ENCODE measurements at places on chromosomes 12 and 14.

GRCh38 chr12:62291864-62292760, 31.9 kb downstream of the USP15 start:
- no peak for DNase-seq

DNA sequence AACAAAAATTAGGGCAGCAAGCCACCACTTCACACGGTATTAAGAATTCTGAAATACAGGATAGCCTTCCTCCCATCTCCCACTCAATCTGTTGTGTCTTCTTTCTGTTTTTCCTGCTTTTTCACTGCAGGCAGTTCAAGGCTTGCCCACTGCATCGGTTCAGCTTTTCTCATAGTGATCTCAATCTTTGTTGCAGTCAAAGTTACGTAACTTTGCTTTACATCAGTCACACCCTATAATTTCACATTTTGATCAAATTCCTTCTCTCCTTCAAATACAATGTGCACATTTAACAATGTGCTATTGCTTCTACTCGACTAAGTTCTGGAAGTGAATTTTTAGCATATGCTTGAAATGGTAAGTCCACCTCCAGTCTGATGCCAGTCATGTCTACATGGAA, 217.6 kb downstream of the EFCAB11 start:
- DNase-seq = no peak

DNA sequence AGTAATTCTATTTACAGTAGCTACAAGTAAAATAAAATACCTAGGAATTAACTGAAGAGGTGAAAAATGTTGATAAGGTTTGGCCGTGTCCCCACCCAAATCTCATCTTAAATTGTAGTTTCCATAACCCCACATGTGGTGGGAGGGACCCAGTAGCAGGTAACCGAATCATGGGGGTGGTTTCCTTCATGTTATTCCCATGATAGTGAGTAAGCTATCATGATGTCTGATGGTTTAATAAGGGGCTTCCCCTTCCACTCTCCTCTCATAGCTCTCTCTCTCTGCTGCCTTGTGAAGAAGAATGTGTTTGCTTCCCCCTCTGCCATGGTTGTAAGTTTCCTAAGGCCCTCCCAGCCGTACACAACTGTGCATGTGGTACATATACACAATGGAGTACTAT, 1170.7 kb downstream of the BCL11B start:
- DNase-seq = no peak

DNA sequence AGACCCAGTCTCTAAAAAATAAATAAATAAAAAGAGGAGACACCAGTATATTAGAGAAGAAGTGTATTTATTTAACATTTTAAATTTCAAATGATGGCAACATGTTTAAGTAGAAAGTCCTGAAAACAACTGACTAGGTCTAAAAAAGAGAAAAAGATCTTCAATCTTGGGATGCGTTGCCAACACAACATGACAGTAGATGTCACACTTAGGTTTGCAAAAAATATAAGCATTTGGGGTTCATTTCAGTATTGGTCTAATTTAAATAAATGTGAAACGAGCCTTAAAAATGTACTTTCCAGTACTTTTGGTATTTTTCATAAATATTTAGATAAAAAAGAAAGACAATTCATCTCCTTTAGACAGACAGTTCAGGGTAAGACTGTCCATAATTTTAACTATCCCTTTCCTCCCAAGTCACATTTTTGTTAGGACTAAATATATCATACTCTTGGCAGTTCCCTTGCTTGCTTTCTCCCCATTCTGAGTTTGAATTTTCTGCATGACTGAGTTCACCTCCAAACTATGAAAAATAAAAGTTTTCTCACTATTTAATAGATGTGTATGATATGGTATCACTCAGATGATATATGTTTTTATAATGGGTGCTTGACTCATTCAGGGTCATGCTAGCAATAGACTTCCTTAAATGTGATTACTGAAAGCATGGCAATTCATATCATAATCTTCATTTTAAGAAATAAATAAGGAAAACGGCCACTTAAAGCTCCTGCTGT, 4.3 kb downstream of the C14orf93 start:
- DNase-seq = no peak

DNA sequence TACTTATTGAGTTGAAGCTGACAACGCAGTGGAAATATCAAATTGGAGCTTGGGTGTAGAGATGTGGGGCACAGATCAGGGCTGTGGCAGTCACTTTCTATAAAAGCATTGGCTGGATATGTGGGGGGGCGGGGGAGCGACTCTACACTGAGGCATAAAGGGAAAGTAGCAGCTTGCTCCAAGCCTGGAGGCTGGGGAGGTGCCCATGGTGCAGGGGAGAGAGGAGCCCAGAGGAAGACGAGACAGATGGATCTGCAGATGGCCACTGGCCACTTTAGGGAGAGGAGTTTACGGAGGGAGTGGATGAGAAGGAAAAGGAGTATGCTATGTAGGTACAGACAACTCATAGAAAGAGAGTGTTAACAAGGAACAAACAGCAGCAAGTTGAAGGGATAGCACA, 13.5 kb upstream of the NGB start:
- DNase-seq = no peak

DNA sequence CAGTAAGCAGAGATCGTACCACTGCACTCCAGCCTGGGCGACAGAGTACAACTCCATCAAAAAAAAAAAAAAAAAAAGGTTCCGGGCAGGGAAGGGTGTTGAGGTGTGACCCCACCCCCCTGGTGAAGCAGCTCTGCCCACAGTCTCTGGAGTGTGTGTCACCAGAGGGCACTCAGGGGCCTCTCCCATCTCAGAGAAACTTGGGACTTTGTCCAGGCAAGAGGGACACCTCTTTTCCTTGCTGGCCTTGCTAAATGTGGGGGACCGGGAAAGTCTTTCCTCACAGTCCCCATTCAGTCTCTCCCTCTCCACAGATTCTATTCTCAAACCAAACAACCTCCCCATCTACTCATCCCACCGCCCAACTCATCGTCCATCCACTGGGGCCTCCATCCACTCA, 43.6 kb downstream of the RFLNA start:
- DNase-seq = no peak

- no peak for DNase-seq
Observed at GRCh38 chr12:1147821-1148220, 156.8 kb downstream of the ERC1 start.

DNA sequence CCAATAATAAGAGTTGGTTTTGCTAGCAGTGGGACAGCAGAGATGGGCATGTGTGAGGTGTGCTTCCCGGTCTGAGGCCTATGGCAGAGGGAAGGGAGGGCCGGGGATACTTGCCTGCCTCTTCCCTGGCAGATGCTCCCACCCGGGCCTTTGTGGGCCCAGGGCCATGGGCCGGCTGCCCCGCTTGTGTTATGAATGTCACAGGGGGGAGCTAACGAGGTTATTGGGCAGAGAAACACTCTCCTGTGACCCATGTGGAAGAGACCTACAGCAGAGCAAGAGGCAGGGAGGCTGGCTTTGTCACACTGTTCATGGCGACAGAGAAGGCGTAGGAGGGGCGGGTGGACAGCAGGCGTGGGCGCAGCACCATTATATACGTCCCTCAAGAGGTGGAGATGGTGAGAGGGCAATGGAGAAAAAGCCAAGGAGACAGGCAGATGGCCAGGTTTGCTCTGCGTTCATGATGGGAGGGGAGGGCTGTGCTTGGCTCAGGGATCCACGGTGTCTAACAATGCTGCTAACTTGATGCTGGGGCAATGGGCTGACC, 13.3 kb downstream of the CCND2 start:
- no peak for DNase-seq

DNA sequence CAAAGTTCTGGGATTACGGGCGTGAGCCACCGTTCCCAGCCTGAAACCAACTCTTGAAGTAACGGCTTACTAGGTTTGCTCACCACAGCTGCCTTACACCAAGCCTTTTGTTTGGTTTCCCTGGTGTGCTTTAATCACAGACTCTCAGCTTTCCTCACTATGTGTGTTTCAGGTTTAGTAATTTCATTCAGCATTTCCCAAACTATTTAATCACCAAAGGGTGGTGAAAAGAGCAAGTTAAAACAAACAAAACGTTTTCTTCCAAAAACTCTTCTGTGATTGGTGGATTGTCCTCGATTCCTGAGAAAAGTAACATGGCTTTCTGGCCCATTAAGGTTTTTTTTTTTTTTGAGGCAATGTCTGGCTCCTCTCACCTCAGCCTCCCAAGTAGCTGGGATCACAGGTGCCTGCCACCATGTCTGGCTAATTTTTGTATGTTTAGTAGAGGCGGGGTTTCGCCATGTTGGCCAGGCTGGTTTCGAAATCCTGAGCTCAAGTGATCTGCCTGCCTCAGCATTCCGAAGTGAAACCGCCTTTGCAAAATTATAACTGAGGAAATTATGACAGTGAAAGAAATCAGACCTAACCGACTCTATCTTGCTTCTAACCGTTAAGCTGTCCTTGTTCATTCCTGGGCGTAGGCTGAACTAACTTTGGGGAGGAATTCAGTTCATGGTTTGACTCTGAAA, 1.5 kb upstream of the ZFYVE26 start:
- DNase-seq = no peak

- no peak for DNase-seq
Observed at GRCh38 chr14:23657959-23658470, 21.9 kb downstream of the DHRS2 start.

GRCh38 chr12:51335931-51336330, 10.5 kb downstream of the CELA1 start:
- no peak for DNase-seq

GRCh38 chr14:63174760-63175191, 29.5 kb upstream of the RHOJ start:
- DNase-seq = no peak

DNA sequence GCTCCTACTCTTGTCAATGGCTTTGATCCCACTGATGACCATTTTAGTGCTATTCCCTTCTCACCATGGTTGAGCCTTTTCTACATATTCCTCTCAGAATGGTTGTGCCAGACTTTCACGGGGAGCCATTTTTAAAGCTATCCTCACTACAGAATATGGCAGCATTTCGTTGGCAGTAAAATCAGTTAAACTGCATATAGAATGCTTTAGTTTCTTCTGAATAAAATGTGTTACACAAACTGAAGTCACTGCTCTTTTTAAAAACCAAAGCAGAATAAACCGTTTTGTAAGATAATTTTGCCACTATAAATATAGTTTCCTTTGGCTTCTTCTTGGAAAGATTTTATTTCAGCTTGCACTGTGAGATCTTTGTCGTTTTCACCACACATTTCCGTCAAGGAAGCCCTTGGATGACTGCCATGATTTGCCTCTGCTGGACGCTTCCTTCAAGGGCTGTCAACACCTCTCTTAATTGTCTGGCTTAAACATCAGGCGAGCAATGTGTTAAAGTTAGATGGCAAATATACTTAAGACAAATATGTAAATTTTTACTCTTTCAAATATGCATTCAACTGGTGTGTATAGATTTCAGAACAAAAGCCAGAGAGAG, 624.2 kb downstream of the DIO2 start:
- DNase-seq = no peak

Measured in hypothalamus (tissue), 51 donors.